ENCODE measurements at places on chromosomes 5 and 9. TPM values are rescaled to one million over a fixed set of nuclear protein-coding genes. Genes with fewer than 3 reads are reported as not detected.
A peak's percentile ranks its signal among the peaks of the same experiment; 100 is the strongest.

ENG gene
- 3.7 TPM for total RNA-seq

LCN10 gene
- 2.4 TPM for total RNA-seq

SOX30 gene
- 0.41 TPM for total RNA-seq

SPINK1 gene
- total RNA-seq, result 5.4 TPM

SLC46A2 gene
- 0.07 TPM for total RNA-seq

PTPRD gene
- total RNA-seq, result 69.6 TPM

GRXCR2 gene
- total RNA-seq, result not detected

DNA sequence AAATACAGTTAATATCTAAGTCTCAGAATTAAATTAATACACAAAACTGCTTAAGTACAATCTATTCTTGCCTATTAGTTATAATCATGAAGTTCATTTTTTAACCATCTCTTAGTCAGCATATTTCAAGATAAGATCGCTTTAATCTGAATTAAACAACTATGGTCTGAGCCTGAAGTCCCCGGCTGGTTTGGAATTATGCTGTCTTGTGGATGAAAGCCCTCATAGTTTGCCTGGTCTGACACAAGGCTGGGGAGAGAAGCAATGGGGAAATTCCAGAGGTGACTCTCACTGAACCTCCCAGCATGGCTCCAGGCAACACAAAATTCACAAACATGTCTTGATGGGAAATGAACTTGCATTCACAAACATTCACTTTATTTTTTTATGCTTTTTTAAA is 28.0 kb upstream of the GRAMD2B start:
- H3K27me3 ChIP-seq, result no peaks in the 10 kb centered on the region
- no peak overlapping the region for H3K27ac ChIP-seq
- peaks cover 9% of the 10 kb centered on the region for H3K36me3 ChIP-seq
- H3K4me1 ChIP-seq, result peaks cover 7% of the 10 kb centered on the region
- no peak overlapping the region for H3K4me3 ChIP-seq

DNA sequence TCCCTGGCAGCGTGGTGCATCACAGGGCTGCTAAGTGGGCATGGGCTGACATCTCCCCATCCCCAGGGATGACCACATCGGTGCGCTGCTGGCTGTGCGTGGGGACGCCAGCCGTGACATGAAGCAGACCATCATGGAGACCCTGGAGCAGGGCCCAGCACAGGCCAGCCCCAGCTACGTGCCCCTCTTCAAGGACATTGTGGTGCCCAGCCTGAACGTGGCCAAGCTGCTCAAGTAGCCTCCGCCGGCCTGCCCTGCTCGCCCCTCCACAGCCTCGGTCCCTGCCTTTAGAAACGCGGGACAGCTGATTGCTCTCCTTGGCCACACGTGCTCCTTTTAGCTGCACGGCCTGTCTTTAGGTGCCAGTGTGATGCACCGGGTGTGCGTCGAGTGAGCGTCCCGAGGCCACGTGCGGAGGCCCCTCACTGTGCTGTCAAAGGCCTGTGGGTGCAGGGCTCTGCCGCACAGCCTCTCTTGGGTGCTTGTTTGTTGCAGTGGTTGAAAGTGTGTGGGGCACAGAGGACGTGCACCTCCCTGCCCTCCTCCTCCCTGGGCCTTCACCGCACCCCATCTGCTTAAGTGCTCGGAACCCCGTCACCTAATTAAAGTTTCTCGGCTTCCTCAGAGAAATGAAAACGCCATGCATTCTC is 23.8 kb downstream of the EXOC3 start:
- peaks cover 20% of the 10 kb centered on the region for H3K36me3 ChIP-seq
- peaks cover 4% of the 10 kb centered on the region for H3K4me1 ChIP-seq
- peaks cover 4% of the 10 kb centered on the region for H3K27me3 ChIP-seq
- DNase-seq, result peak; percentile 7
- H3K27ac ChIP-seq, result no peak overlapping the region
- H3K4me3 ChIP-seq, result no peak overlapping the region

GRCh38 chr9:132989414-132989996 is 11.0 kb downstream of the GFI1B start:
- no peak overlapping the region for H3K4me3 ChIP-seq
- DNase-seq, result no peak
- H3K27ac ChIP-seq, result no peak overlapping the region
- peaks cover 3% of the 10 kb centered on the region for H3K27me3 ChIP-seq

DNA sequence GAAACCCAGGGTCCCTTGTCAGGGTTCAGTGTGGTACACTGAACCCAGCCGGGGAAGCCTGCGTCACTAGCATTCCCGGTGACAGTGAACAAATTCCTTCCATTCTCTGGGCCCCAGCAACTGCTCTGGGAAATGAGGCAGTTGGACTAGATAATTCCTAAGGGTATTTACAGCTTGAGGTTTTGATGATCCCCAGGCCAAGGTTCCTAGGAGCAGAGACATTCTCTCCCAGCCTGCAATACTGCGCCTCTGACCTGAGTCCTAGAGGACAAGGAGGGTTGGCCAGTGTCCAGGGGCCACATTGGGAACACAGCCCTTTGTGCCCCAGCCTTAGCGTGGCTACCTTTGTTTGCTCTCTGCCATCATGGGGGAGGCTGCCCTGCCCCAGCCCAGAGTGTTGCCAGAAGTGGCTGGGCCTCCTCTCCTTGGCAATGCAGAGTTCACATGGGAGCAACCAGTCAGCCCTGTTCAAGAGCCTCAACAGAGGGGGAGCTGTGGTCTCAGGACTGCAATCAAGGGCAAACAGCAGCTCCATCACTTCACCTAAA is 178.2 kb downstream of the SEC61B start:
- no peaks in the 10 kb centered on the region for H3K36me3 ChIP-seq
- no peak for DNase-seq
- H3K4me3 ChIP-seq, result no peak overlapping the region
- H3K27ac ChIP-seq, result no peak overlapping the region
- H3K4me1 ChIP-seq, result no peaks in the 10 kb centered on the region

GRCh38 chr5:15834596-15835245 is 334.7 kb downstream of the FBXL7 start:
- H3K4me3 ChIP-seq, result no peak overlapping the region
- H3K4me1 ChIP-seq, result peaks cover 27% of the 10 kb centered on the region
- no peak for DNase-seq

DNA sequence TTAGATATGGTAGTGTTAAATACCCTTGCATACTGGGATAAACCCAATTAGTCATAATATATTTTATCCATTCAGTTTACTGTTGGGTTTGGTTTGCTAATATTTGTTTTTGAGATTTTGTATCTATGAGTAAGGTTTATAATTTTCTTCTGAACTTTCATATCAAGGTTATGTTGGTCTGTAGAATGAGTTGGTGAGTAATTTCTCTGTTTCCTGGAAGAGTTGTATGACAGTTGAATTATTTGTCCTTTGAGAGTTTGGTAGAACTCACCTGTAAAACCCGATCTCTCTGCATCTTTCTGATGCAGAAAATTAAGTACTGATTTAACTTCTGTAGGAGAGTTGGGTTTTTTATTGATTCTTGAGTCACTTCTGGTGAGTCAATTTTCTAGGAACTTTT is 20.4 kb downstream of the DDX4 start:
- H3K27ac ChIP-seq, result no peak overlapping the region
- H3K36me3 ChIP-seq, result no peaks in the 10 kb centered on the region
- H3K4me3 ChIP-seq, result no peak overlapping the region
- DNase-seq, result no peak
- H3K4me1 ChIP-seq, result no peaks in the 10 kb centered on the region

DNA sequence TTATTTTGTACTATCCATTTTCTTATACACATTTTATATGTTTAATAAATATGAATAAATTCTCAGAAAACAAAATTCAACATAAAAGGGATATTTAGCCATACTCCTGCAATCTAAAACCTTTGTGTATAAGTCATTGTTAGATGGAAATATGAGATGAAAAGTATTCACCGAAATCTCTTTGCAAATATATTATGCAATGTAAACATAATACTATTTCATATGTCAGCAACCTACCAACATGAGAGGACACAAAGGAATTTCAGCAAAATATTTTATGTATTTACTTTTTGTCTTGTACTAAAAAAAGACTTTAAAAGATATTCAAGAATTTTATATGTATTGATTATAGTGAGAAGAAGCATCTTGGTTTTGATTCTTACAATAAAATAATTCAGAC is 1623.4 kb downstream of the EFNA5 start:
- no peak overlapping the region for H3K4me3 ChIP-seq
- no peaks in the 10 kb centered on the region for H3K4me1 ChIP-seq
- H3K27me3 ChIP-seq, result no peaks in the 10 kb centered on the region
- DNase-seq, result no peak
- no peak overlapping the region for H3K27ac ChIP-seq

DNA sequence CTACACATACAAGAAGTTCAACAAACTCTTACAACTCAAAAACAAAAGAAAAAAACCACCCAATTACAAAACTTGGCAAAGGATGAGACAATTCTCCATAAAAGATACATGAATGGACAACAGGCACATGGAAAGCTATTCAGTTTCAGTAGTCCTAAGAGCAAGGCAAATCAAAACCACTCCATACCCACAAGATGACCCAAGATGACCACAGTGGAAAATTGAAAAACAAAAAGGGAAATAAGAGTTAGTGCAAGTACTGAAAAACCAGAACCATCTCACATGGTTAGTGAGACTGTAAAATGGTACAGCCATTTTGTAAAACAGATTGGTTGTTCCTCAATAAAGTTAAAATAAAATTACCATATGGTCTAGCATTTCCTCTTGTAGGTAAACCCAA is 287.1 kb upstream of the CDH9 start:
- H3K27ac ChIP-seq, result no peak overlapping the region
- H3K4me1 ChIP-seq, result peaks cover 10% of the 10 kb centered on the region
- no peak overlapping the region for H3K4me3 ChIP-seq
- peaks cover 9% of the 10 kb centered on the region for H3K36me3 ChIP-seq
- no peaks in the 10 kb centered on the region for H3K27me3 ChIP-seq
- no peak for DNase-seq

DNA sequence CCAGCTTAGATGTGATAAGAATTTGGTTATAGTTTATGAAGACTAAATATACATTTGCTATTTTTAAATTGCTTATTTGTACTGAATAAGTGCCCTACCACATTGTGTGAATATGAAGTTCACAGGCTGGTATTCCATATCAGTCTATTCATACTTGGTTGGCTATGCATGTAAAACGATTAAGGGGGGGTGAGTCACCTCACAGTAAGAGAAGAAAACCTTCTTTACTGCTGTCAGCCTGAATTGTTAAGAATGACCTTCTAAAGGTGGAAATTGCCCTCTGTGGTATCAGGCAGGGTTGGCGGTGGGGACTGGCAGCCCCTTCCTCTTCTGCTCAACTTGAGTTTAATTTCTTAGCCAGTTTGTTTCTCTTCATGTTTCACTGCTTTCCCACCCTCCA is 127.0 kb upstream of the RPS23 start:
- H3K4me1 ChIP-seq, result peaks cover 39% of the 10 kb centered on the region
- H3K36me3 ChIP-seq, result peaks cover 13% of the 10 kb centered on the region
- H3K27me3 ChIP-seq, result peaks cover 4% of the 10 kb centered on the region
- no peak for DNase-seq
- H3K27ac ChIP-seq, result no peak overlapping the region
- no peak overlapping the region for H3K4me3 ChIP-seq

GRCh38 chr5:39671561-39671961 is 246.8 kb upstream of the DAB2 start:
- H3K4me1 ChIP-seq, result peaks cover 12% of the 10 kb centered on the region
- H3K27ac ChIP-seq, result no peak overlapping the region
- H3K36me3 ChIP-seq, result no peaks in the 10 kb centered on the region
- H3K4me3 ChIP-seq, result no peak overlapping the region
- DNase-seq, result no peak
- H3K27me3 ChIP-seq, result no peaks in the 10 kb centered on the region

- no peaks in the 10 kb centered on the region for H3K36me3 ChIP-seq
- DNase-seq, result no peak
- H3K4me3 ChIP-seq, result no peak overlapping the region
- H3K4me1 ChIP-seq, result peaks cover 30% of the 10 kb centered on the region
- no peaks in the 10 kb centered on the region for H3K27me3 ChIP-seq
Observed at GRCh38 chr5:15604986-15605385, 105.0 kb downstream of the FBXL7 start.

DNA sequence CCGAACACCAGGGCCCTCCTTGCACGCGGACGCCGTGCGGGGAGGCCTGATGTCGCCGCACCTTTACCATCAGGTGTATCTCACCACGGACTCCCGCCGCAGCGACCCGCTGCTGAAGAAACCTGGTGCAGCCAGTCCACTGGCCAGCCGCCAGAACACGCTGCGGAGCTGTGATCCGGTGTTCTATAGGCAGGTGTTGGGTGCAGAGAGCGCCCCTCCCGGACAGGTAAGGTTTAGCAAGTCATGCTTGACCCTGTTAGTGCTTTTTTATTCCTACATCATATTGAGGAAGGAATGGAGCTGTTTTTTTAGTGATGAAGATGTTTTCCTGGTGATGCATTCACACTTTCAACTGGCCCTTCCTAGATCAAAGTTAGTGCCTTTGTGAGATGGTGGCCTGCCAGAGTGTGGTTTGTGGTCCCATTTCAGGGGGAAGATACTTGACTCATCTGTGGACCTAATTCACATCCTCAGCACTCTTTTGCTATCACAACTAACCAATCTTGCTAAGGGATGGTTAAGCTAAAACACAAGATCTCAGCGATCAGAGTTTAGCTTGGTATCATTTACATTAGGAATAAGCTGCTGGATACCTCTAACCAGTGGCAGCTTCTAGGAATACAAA is 2.7 kb downstream of the PCDHGC3 start:
- peaks cover 28% of the 10 kb centered on the region for H3K27me3 ChIP-seq
- peak overlapping the region; percentile 50 for H3K4me3 ChIP-seq
- H3K36me3 ChIP-seq, result peaks cover 7% of the 10 kb centered on the region

- H3K27ac ChIP-seq, result no peak overlapping the region
- H3K27me3 ChIP-seq, result no peaks in the 10 kb centered on the region
- no peaks in the 10 kb centered on the region for H3K4me1 ChIP-seq
- no peak overlapping the region for H3K4me3 ChIP-seq
- no peaks in the 10 kb centered on the region for H3K36me3 ChIP-seq
- DNase-seq, result no peak
Observed at GRCh38 chr9:78626971-78627370, 330.0 kb downstream of the PSAT1 start.

- no peaks in the 10 kb centered on the region for H3K36me3 ChIP-seq
- no peak overlapping the region for H3K4me3 ChIP-seq
- no peak for DNase-seq
- no peak overlapping the region for H3K27ac ChIP-seq
- H3K4me1 ChIP-seq, result peaks cover 19% of the 10 kb centered on the region
Observed at GRCh38 chr5:141743866-141744272, 61.8 kb upstream of the ARAP3 start.

GRCh38 chr5:168472329-168472728 is 13.9 kb upstream of the RARS1 start:
- no peak overlapping the region for H3K4me3 ChIP-seq
- no peaks in the 10 kb centered on the region for H3K27me3 ChIP-seq
- H3K36me3 ChIP-seq, result peaks cover 14% of the 10 kb centered on the region
- H3K27ac ChIP-seq, result no peak overlapping the region
- H3K4me1 ChIP-seq, result no peaks in the 10 kb centered on the region

- no peaks in the 10 kb centered on the region for H3K36me3 ChIP-seq
- H3K4me3 ChIP-seq, result peak overlapping the region; percentile 64
- peaks cover 9% of the 10 kb centered on the region for H3K4me1 ChIP-seq
- no peak overlapping the region for H3K27ac ChIP-seq
- no peak for DNase-seq
- H3K27me3 ChIP-seq, result peaks cover 20% of the 10 kb centered on the region
Observed at GRCh38 chr5:132258102-132259068, 889 bp downstream of the PDLIM4 start.
